Activated CD4-positive, alpha-beta T cell treated with anti-CD3 and anti-CD28 coated beads, Interleukin-10, Interleukin-2, amounts not matched to agents 100 ng/mL and 50 ng/mL, durations not matched to agents 16 hours and 8 hours (primary cell): ENCODE measurements at places on chromosomes 3 and 15.
A peak's percentile ranks its signal among the peaks of the same experiment; 100 is the strongest.

DNA sequence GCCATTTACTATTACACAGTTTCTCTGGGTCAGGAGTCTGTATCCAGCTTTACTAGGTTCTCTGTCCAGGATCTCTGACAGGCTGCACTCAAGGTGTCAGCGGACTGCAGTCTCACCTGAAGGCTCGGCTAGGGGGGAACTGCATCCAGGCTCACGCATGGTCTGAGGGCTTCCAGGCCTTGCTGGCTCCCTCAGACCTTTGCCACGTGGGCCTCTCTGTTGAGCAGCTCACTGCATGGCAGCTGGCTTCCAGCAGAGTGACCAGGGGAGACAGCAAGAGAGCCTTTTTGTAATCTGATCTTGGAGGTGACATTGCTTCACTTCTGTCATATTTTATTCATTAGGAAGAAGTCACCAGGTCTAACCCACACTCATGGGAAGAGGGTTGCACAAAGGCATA is 152.3 kb downstream of the CACNA2D3 start:
- no peak for DNase-seq

DNA sequence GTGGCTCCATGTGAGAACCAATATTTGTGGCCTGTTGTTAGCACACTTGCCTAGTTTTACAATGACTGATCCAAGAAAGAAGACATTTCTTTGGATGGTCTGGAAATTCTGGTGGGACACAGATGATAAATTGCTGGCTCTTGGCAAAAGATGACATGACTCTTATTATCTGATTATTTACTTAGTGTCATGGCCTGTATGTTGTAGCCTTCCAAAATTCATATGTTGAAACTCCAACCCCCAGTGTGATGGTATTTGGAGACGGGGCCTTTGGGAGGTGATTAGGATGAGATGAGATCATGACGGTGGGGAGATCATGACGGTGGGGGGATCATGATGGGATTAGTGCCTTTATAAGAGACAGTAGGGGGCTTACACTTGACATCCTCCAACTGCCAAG is 30.0 kb upstream of the AKAP13 start:
- no peak for DNase-seq

DNA sequence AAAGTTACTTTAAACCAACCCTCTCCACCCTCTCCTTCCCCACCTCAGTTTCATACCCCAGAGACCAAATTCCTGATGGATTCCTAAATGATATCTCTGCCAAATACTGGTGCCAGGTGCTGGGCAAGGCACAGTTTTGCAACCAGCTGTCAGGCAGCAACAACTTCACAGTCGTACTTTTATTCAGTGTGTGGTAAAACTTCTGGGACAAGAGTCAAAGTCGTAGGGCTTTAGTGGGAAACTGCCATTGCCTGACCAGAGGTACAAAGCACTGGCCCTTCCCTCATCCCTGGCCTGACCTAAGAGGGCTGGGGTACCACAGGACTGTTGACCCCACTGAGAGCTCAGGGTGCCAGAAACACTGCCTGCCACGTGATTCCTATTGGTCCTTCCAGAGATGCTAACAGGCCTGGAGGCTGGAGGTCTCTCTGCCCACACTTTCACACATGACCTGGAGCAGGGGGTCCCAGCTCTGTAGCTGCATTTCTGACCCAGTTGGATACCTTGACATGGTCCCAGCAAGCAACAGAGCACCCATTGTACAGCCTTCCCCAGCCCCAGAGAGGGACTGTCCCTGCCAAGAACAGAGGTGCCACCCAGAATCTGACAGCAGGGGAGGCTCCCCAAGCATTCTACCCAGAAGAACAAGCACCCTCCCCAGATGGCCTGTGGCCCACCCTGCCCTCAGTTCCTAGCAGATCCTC is 59.9 kb downstream of the LIPC start:
- no peak for DNase-seq

GRCh38 chr3:39208463-39209055 is 16.2 kb upstream of the XIRP1 start:
- peak; percentile 50 for DNase-seq

- DNase-seq, result no peak
These were observed 229.7 kb upstream of the ICE2 start for GRCh38 chr15:60708684-60709083.

DNA sequence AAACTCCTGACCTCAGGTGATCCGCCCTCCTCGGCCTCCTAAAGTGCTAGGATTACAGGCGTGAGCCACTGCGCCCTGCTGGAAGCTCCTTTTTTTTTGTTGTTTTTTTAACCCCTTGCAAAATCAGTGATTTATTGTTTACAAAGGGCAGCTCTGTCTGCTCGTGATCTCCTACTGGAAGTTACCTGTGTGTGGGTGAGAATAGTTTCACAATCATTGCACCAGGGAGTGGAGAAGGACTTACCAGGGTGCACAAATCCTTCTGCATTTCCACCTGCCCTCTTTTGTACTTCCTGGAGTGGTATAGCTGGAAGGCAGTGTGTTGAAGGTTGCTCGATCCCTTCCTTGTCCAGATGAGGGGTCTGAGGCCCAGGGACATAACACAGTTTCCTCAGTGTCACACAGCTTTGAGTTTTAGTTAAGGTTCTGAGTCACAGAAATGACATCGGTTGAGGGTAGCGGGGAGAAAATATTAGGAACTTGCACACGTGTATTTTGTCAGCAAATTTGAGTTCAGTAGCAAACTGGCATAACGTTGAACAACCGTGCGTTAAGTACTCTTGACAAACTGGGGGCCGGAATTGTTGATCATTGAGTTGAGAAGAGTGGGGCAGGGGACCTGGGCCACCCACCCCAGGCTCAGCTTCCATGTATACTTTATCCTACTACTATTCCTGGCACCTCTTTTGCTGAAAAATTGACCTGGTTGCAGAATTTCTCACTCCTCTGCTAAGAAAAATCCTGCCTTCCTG is 11.3 kb upstream of the TRAK1 start:
- DNase-seq, result no peak

DNA sequence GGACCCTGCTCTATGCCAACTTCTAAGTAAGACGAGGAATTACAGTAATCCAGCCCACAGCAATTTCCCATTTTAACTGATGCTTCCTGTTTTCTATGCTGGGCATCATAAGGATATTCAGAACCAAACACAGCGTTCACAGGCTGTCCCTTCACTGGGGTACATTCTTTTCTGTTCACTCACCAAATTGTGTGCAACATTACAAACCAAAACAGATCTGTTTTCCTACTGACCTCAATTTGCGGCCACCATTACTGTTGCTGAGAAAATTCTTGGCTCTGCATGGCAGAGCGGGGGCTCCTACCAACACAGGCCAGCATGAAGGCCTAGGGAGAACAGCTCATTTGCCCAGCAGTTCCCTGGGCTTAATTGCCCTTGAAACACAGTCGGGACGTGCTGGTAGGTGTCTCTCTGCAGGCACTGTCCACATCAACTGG is 76.5 kb downstream of the MYO1E start:
- DNase-seq, result no peak

DNA sequence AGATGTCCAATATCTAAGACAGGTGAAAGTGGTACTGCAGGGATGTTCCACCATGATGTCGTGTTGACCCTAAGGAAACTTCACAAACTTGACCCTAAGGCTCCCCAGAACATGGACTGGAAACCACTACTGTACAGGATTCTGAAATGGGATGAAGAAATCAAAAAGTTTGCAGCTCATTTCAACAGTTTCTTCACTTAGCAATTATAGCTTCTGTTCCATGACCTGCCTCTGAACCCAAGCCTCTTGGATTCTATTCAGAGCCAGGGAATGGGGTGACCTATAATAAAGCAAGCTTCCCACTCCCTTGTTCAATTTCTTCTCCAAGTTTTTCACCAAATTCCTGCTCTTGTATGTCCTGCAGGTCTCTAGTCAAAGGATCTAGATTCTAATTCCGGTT is 40.7 kb downstream of the DUT start:
- no peak for DNase-seq

DNA sequence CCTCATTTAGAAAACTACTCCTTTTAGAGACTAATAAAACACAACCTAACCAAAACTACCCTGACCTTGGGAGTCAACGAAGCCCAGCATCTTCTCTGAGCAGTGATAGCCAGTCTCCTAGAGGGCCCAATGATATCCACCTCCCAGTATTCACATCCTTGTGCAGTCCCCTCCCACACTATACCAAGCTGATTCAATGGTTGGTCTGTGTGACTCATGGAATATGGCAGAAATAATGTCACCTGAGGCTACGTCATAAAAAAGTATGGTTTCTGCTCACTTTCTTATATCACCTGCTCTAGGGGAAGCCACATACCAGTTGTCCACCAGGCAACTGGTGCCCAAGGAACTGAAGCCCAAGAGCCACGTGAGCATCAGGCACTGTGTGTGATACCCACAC is 21.4 kb upstream of the USF3 start:
- no peak for DNase-seq

- DNase-seq, result no peak
These were observed 286.9 kb upstream of the C2CD4B start for GRCh38 chr15:62452026-62452425.

- DNase-seq, result no peak
These were observed 46.5 kb downstream of the PTPN9 start for GRCh38 chr15:75532413-75533250.

GRCh38 chr15:43370310-43370974 is 401 bp downstream of the ZSCAN29 start:
- peak; percentile 2 for DNase-seq
